ENCODE measurements at places on chromosomes 12 and 14.

- DNase-seq = no peak
Measured at GRCh38 chr14:49218436-49219092, 367.6 kb downstream of the RPS29 start.

GRCh38 chr12:40336573-40337199 lies 111.9 kb downstream of the LRRK2 start:
- DNase-seq = no peak

DNA sequence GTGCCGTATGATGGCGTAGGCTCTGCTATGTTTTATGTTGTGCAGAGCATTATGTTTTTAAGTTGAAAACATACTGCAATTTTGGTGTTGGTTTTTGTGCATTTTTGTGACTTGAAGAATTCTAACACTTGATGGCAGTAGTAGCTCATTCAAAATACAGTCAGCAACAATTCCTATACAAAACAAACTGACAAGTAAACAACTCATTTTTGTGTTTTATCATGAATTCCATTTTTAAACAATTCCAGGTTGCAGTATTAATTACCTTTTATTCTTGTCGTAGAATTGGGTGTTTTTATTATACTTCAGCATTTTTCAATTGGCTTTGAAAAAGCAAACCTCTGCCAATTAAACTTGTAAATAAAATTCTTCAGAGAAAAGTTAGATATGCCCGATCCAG lies 4.1 kb upstream of the CCER1 start:
- no peak for DNase-seq

DNA sequence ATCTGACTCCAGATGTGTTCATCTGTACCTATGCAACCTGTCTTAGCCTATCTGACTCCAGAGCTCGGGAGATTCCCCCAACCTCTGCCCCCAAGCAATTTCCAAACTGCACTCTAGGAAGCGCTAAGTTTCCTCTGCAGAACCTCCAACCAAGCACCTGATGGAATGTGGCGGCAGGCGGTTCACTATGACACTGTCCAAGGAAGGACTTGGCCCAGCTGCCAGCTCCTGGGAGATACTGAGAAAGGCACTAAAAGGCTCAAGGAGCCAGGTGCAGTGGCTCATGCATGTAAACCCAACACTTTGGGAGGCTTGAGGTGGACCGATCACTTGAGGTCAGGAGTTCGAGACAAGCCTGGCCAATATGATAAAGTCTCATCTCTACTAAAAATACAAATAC lies 244.0 kb downstream of the BCL11B start:
- no peak for DNase-seq

All from GM04504 (cell line).